ENCODE measurements at places on chromosomes 16 and 17.

DNA sequence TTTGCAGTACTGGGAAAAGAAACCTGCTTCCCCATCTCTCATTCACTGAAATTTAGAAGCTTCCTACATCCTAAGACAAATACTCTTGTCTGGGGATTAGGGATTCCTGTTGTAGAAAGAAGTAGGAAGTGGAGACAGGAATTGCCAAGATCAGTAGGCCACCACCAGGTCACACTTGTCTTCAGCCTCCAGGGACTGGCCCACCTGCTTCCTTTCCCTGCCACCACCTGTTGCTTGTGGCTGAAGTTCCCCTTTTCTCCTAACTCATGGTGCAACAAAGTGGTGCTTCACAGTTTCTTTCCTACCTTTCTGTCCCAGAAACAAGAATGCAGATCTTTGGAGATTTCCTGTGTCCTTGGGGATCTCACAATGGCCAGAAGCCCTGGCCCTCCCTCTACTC is 82.4 kb downstream of the WNT3 start:
- DNase-seq = no peak

DNA sequence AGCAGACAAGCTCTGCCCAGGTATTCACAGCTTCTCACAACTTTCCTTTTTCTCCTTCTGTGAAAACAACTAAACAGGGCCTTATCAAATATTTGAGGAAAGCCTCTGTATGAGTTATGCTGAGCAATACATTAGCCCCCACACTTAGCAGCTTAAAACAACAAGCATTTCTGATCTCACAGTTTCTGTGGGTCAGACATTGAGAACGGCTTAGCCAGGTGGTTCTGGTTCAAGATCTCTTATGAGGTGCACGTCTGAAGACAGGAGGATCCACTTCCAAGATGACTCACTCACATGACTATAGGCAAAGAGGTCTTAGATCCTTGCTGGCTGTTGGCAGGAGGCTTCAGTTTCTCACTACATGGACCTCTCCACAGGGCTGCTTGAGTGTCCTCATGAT is 181.4 kb upstream of the WSCD1 start:
- no peak for DNase-seq

GRCh38 chr16:566475-567372 is at the start of gene NHLRC4:
TSS of gene NHLRC4 (plus strand) at chr16:567005. CDS start at chr16:568048, 1,043 bp downstream.
- no peak for DNase-seq

- no peak for DNase-seq
These were observed 13.2 kb downstream of the ZFPM1 start for GRCh38 chr16:88466175-88466862.

- DNase-seq = no peak
These were observed 1.9 kb upstream of the CCDC102A start for GRCh38 chr16:57538235-57538721.

DNA sequence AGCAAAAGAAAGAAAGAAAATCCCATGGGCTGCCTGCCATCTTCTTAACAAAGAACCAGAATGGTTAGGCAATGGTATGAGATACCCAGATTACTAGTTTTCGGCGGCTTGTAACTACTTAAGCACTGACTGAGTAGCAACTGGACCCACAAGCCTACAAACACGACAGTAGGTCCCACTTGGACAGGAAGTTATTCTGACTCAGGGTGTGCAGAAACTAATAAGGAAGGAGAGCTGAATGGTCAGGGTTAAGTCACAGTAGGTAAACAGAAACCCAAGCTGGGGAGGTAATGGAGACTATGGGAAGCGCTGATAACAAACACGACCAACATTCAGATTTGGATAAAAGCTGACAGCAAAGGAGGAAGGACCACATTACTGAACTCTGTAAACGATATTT is 10.4 kb upstream of the HLF start:
- no peak for DNase-seq

- DNase-seq = no peak
These were observed 919 bp downstream of the N4BP1 start for GRCh38 chr16:48608871-48609651.

GRCh38 chr17:35460354-35460851 is 11.8 kb upstream of the SLFN13 start:
- DNase-seq = peak; percentile 39

DNA sequence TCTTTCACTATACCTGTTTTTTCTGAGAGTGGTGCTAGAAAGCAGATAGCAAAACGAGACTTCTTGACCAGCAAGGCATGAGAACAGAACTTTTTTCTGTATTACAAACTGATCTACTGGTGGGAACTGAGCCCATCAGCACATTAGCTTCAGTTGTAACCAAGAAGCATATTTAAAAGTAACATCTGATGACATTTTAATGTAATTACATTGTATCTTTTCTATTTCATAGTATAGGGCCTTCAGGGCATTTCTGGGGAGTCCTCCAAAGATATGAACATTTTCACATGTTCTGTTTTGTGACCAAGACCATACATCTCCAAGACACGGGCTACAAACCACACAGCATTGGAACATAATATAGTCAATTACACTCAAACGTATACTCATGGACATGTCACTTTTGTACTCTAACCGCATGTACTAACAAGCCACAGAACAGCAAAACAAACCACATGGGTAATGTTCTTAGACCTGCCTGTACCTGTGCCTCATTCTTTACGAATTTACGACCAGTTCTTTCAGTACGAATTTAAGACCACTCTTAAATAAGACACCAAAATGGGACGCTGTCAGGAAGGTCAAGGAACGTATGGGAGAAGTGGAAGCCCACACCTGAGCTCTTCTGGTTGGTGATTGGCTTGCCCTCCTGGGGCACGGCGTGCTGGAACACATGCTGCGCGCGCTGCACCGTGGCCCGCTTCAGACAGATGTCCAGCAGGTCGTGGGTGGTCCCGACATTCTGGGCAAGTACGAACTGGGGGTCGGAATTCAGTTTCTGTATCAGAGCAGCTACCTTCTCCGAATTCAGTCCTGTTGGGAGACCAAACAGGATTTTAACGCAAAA is 825 bp downstream of the BLMH start:
- DNase-seq = peak; percentile 14

GRCh38 chr17:31631766-31632165 is 227.3 kb downstream of the COPRS start:
- DNase-seq = no peak

- peak; percentile 24 for DNase-seq
These were observed 50.5 kb downstream of the IKZF3 start for GRCh38 chr17:39813631-39814030.

DNA sequence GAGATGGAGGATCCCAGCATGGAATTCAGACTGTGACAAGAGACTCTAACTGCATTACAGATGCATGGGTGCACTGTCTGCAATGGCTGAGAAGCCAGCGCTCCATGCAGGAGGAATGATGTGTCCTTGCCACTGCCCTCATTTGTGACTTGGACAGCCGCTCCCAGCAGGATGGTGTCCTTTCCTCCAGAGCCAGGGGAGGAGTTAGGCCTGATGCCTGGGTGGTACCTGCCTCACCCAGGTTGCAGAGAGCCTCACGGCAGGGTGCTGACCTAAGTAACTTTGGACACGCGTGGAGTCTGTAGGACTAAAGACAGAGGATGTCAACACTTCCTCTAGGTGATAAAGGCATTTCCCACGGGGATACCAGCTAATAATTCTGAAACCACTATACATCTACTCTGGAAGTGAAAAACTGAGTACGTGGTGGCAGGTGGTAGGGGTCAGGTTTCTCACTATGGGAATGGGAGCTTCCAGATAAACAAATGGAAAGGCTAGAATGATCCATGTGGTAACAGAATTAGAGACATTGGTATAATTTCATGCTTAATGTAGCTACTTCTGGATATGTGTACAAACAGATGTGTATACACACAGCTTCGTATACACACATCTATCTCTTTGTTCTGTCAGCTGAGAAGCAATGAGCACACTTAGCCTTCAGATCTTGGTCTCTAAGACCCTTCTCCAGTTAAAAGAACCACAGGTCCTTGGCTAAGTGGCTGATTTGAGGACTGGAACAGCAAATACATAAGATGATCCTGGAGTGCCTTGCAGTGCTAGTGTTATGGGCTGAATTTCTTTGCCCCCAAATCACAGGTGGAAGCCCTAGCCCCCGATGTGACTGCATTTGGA is 13.7 kb upstream of the CSNK1D start:
- no peak for DNase-seq

DNA sequence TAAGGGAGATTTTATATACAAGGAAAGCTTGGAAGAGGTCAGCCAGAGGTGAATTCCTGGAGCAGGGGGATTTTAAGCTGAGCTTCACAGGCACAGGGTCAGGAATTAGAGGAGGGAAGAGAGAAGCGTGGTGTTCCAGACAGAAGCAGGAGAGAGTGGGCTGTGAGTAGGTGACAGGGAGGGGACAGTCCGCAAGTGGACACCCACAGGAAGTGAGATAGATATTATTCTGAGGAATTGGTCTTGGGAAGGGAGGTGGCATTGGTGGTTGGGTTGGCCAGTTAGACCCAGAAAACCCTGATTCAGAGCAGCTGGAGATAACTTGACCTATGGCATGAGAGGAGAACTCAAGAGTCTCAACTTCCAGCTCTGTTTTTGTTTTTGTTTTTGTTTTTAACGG is 14.7 kb downstream of the PHB1 start:
- DNase-seq = no peak

GRCh38 chr16:49457196-49457595 is 83.6 kb downstream of the C16orf78 start:
- DNase-seq = no peak

GRCh38 chr17:73347351-73347750 is 35.5 kb upstream of the CDC42EP4 start:
- no peak for DNase-seq

DNA sequence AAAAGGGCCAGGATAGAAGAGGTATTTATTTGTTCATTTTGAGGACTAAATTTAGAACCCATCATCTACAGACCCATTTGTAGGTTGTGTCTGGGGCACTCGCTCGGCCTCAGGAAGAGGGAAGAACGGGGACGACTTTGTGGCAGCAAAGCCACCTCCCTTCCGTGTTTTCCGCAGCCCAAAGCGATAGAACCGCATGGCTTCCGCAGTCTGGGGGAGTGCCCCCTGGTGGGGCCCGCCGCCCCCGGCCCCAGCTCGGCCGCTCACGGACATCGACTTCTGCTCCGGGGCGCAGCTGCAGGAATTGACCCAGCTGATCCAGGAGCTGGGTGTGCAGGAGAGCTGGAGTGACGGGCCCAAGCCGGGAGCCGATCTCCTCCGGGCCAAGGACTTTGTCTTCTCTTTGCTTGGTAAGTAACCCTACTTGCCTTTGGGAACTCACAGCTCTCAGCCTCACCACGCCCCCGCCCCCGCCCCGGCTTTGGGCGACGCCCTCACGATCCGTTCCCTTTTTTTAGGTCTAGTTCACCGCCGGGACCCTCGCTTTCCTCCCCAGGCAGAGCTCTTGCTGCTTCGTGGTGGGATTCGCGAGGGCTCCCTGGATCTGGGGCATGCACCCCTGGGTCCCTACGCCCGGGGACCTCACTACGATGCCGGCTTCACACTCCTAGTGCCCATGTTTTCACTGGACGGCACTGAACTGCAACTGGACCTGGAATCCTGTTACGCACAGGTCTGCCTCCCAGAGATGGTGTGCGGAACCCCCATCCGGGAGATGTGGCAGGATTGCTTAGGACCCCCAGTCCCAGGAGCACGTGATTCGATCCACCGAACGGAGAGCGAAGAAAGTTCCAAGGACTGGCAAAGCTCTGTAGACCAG is 681 bp downstream of the TMEM102 start:
- DNase-seq = peak; percentile 41

- DNase-seq = no peak
These were observed 55.8 kb upstream of the ADCY9 start for GRCh38 chr16:4172070-4172469.

- DNase-seq = no peak
These were observed 9.3 kb downstream of the PRSS27 start for GRCh38 chr16:2710711-2711231.

- DNase-seq = no peak
These were observed 25.6 kb downstream of the PIK3R6 start for GRCh38 chr17:8841844-8842243.

GRCh38 chr17:45143094-45143670 is 5.1 kb upstream of the HEXIM1 start:
- DNase-seq = no peak

DNA sequence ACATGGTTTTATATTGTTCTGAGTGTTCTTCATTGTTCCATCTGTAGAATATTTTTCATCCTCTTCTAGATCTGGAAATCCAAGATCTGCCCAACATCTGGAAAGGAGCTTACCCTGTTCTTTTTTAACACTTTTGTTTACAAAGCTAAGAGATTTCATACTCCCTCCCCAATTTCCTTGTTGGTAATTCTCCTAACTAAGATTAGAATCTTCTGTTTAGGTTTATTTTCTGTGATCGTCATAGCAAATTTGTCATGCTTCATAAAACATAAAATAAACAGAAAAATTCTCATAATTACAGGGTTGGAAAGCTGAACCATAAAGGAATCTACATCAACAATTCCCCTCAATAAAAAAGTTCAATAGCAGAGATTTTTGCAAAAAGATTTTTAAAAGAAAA is 580.3 kb upstream of the CA10 start:
- no peak for DNase-seq

DNA sequence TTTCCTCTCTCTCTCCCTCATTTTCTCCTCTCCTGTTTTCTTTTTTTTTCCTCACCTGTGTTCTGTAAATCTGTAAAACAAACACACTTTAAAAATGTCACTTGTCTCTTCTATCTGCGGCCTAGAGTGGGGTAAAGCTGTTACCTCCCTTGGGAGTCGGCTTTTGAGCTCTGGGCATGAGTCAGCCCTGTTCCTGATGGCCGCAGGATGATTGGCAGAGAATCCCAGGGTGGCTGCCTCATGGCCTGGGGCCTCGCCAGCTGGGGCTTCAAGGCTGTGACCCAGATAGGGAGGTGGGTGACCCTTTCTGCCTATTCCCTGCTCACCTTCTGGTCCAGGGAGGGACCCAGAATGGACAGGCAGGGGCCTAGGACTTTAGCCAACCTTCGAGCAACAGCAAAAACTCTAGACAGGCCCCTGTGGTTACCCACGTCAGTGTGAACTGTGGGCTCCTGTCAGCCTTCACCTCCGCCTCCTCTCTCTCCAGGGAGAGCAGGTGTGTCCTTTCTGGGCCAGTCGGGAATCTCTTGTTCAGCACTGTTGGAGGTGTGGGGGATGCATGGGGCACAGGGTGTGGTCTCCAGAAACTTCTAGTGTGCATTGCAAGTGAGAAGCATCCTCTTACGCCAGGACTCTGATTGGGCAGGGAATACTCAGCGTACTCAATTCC is 87.4 kb downstream of the RAP1GAP2 start:
- DNase-seq = no peak

DNA sequence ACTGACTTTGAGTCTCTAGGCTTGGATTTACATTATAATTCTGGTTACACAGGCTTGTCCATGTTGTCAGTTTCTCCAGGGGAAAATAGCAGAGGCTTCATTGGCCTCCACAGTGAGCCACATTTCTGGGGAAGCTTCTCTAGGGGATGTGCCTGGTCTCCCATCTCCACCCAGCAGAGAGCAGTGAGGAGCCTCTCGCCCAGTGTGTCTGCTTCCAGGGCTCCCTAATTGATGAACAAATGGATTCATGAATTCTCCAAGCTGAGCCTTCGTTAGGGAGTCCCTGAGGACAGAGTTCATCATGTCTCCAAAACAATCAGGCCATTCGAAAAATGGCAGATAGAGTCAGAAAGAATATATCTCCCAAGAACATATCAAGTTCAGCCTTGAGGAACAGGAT is 162.4 kb upstream of the TOX3 start:
- no peak for DNase-seq
